ENCODE measurements at places on chromosomes 16 and 17.

DNA sequence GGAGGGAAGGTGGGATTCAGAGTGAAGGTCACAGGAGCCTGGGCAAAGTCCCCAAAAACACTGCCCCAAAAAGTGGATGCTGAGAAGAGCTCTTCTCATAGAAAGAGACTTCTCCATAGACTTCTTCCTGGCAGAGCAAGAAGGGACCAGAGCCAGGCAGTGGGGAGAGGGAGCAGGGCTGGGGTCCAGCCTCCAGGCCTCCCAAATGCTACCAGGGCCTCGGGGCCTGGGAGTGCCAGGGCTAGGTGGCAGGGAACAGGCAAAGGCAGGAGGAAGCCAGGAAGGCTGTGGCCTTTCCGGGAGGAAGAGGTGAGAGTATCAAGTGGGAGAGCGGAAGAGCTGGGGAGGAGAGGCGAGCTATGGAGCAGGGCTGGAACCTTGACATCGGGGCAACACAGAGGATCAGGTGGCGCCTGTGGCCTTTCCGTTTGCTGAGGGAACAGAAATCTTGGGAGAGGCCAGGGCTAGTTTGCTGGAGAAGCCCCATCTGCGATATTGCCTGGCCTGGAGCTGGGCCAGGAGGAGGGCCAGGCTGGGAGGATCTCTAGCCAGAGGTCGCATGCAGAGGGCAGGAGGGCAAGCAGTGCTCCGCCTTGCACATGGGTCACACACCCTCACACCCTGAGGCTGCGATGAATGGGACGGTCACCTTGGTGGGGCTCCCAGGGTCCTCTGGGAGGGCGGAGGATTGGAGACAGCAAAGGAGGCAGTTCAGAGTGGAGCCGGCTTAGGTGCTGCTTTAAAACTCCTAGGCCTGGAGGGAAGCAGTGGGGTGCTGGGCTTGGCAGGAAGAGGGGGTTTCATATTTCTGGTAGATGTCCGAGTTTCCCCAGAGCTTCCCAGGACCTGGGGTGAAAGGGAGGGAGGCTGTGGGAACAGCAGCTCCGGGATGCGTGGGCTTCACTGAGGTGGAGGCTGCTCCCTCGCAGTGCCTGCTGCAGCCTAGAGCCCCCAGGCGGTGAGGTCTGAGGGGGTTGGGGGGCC, 3.4 kb downstream of the SLC16A5 start:
- no peak for DNase-seq

DNA sequence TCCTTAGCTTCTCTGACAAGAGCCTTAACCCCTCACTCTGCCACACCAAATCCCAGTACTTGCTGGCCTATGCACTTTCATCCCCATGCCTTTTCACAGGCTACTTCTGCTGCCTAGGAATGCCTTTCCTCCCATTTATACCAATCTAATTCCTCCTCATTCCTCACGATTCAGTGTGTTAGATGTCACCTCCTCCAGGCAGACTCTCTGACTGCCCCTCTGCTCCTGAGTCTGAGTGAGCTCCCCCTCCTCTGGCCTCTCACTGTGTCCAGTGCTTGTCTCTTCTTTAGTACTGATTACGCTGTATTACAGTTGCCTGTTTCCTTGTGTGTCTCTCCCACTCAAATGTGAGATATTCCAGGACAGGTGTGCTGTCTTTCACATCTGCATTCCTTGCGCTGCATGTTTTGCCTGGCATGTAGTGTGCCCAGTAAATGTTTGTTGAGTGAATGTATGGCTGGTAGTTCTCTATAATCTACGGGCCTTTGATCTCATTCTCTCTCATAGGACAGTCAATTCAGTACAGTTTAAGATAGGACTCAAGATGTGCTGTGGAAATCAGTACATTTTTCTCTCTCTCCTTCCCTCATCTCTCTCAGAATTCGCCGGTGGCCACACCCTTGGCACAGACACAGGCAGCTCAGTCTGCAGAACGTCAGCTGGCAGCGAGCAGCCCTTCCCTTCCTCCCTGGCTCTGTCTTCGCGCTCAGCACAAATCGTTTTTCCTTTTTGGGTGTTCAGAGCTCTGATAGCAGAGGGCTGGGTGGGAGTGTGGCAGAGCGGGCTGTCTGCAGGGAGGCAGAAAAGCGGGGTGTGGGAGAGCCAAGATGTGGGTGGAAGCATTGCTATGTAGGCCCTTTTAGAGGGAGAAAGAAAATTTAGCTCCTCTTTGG, 18.5 kb downstream of the ARL4D start:
- DNase-seq, result no peak

- DNase-seq, result no peak
These were observed 11.5 kb downstream of the KATNB1 start for GRCh38 chr16:57747091-57747490.

GRCh38 chr17:28501421-28502284, 4.5 kb upstream of the FOXN1 start:
- DNase-seq, result no peak

GRCh38 chr17:18038861-18039534, at the start of the genes ATPAF2 and GID4:
Gene ATPAF2 (minus strand): TSS chr17:18039168. CDS start chr17:18039013, 155 bp downstream.
Gene GID4 (plus strand): TSS chr17:18039408. CDS start chr17:18039465, 57 bp downstream.
- DNase-seq, result peak; percentile 99

DNA sequence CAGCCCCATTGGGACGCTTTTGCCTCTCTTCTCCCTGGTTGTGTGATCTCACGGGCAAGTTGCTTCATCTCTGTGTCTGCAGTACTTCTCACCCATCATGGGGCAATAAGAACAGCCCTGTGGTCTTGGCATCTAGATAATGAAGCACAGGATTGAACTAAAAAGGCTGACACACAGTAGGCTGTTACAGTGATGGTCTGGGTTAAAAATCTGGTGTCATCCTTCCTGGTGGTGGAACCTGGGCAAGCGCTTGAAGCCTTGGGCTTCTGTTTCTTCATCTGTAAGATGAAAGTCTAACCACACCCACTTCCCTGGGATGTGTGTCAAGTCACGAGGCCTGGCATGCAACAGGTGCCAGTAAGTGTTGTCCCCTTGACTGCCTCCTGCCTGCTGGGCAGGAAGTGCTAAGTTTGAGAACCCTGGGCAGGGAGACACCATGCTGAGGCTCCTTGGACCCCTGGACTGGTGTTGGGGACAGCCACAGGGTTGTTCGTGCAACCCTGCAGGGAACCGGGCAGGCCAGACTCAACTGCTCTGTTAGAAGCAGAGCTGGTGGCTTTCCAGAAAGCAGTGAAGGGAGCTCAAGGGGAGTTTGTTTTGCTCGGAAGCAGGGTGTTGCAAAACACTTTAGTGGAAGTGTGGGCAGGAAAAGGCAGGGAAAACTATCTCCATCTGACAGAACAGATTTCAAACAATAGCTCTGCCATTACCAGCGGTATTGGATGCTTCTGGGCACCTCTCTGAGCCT, 5.9 kb upstream of the MAP2K3 start:
- no peak for DNase-seq

DNA sequence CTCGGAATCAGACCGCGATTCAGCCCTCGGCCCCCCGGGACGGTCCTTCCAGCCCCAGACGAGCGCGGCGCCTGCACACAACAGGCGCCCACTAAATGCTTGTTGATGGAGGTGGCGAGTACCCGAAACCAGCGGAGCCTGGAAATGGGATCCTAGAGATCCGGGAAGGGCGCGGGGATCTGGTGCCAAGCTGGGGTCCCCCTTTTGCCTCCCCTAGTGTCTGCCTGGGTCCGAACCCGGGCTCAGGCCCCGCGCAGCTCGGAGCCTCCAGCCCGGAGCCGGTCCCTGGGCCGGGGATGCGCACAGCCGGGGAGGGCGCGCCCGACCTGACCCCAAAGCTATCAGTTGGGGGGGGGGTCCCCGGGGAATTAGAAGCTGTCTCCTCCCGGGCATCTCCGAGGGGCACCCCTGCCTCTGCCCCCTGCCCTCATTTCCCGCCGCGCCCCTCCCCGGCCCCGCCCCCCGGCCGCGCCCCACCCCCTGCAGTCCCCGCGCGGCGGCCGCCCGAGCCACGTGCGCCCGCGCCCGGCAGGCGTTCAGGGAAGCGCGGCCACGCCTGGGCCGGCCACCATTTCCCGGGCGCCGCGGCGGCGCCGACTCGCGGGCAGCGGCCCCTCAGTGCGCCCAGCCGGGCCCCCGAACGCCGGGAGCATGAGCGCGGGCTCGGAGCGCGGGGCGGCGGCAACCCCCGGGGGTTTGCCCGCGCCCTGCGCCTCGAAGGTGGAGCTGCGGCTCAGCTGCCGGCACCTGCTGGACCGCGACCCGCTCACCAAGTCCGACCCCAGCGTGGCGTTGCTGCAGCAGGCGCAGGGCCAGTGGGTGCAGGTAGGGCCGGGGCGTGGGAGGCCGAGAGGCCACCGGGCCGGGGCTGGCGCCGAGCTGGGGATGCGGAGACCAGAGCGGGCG, at the start of gene CPNE7:
Gene CPNE7, plus strand, starts transcription at position 512 of the 906 bp plus-strand sequence. Its CDS starts 140 bp downstream, at position 652.
- DNase-seq, result no peak

DNA sequence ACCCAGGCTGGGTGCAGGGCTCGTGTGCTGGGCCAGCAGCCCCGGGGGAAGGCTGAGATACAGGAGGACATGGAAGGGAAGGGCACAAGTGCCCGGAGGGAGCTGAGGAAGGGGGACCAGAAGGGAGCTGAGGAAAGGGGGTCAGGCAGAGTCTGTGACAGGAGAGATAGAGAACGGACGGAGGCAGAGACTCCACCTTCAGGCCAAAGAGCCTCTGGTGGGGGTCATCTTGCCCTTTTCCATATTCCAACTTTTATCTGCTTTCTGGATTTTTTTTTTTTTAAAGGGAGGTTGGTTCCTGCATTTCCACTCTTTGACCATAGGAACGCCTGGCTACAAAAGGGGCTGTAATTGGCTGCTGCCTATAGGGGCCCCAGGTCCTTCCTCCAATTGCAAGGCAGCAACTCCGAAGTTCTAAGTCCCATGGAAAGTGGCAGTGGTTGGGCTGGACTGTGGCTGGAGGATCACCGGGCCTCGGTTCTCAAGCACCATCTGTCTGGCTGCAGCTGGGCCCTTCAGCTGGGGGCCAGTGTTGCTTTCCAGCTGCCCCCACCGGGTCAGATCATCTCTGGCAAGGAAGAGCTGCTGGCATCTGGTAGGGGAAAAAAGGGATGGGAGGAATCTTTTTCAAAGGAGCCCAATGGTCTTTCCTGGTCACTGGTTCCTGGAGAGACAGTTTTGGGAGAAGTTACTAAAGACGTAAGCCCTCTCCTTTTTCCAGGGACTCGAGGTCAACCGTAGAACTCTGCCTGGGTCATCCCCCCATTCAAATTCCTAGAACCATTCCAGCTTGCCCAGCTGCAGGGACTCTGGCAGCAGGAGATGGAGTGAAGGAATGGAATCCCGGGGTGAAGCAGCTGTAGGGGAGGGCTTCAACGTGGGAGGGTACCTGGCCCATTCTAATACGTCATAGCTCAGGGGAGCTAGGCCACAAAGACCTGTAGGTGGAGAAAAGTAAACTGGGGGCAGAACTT, 13.1 kb upstream of the MRPS23 start:
- peak; percentile 74 for DNase-seq

DNA sequence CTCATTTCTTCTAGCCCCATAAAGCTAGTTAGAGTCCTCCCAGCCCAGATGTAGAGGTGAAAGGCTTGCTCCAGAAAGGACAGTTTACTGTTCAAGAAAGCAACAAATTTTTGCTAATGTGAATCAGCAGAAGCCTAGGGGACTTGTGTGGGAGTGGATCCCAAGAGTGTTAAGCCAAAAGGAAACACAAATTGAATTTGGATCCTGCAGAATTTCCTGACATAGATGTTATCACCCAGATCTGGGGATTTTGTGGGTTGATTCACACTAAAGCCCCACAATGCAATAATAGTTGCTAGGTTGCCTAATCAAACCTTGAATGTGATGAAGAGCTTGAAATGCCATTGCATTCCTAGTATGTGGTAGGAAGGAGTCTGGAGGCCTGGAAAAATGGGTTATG, 135.2 kb upstream of the HS3ST3A1 start:
- no peak for DNase-seq

- no peak for DNase-seq
These were observed 32.7 kb upstream of the RPH3AL start for GRCh38 chr17:385178-385835.

GRCh38 chr16:29729116-29729521, 16.7 kb downstream of the C16orf54 start:
- DNase-seq, result peak; percentile 1

- DNase-seq, result no peak
These were observed 9.3 kb downstream of the IL4R start for GRCh38 chr16:27322858-27323780.

- DNase-seq, result no peak
These were observed 19.7 kb downstream of the TEKT3 start for GRCh38 chr17:15321556-15322251.

- DNase-seq, result no peak
These were observed 45.0 kb upstream of the LHX1 start for GRCh38 chr17:36892112-36892838.

- peak; percentile 77 for DNase-seq
These were observed at the start of gene ADGRG1 for GRCh38 chr16:57628008-57628781. Gene ADGRG1 (plus strand): TSS chr16:57628630. CDS start chr16:57650288, 21,658 bp downstream.

GRCh38 chr17:80855948-80856862, 135.4 kb upstream of the CHMP6 start:
- DNase-seq, result no peak

DNA sequence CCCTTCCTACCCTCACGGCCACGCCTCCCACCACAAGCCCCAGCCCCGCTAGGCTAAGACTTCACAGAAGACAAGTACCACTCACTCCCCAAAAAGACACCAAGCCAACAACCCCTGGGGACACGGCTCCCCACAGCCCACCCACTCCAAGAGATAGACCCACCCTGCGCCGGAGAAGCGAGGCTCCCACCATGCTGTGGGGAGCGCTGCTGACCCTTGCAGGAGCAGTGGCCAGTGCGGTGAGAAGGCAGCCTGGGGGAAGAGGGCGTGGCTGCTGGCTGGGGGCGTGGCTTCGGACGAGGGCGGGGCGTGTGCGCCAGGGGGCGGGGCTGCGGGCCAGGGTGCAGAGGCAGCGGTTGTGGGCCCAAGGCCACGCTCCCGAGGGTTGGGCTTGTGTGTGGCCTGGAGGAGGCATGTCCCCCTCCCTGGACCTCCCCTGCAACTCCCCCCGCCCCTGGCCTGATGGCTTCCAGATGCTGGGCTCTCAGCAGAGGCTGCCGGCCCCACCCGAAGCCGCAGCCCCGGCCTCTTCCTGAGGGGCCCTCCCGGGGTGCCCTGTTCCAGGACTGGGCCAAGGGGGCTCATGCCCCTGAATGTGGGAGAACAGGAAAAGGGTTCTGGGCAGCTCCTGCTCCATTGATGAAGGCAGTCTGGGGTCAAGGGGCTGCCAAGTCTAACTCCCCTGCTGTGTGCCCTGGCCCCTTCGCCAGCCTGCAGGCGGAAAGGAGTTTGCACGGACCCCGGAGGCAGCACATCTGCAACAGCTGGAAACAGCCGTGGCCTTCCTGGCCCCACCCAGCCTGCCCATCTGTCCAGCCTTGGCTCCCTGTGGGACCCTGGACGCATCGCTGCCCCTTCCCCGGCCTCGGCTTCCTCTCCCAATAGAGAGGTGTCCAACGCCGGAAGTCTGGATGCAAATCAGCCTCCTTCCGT, 9.1 kb downstream of the TFAP4 start:
- DNase-seq, result no peak

GRCh38 chr17:72362376-72363088, 241.7 kb downstream of the SOX9 start:
- DNase-seq, result no peak

DNA sequence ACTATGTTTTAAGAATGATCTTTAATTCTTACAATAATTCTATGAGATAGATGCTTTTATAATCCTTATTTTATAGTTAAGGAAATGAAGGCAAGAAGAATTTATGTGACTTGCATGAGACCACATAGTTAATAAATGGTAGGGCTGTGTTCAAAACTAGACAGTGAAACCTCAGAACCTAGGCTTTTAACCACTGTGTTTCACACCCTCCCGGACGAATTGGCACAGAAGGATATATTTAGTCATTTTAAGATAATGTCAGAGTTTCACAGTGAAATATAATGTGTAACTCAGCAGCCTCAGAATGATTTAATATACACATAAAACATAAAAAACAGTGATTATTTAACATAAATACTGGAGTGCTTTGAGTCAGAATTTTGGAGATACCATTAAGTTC, 57.0 kb downstream of the NSRP1 start:
- DNase-seq, result no peak

GRCh38 chr16:69399361-69399760, 13.6 kb upstream of the TERF2 start:
- no peak for DNase-seq

- DNase-seq, result no peak
These were observed 14.6 kb downstream of the ACE start for GRCh38 chr17:63491413-63491812.
